ENCODE measurements at places on chromosomes 7 and 10. TPM values are rescaled to one million over a fixed set of nuclear protein-coding genes. Genes with fewer than 3 reads are reported as not detected.

CDK5 gene
- 47.9 TPM for total RNA-seq

GTF2I gene
- total RNA-seq: 168 TPM

HABP2 gene
- total RNA-seq: not detected

MNX1 gene
- not detected for total RNA-seq

PTPN20 gene
- not detected for total RNA-seq

ENTPD1 gene
- total RNA-seq: 0.95 TPM

RBM33 gene
- total RNA-seq: 50.5 TPM

ACSM6 gene
- not detected for total RNA-seq

ITGB8 gene
- total RNA-seq: 11.1 TPM

RADIL gene
- 0.22 TPM for total RNA-seq

TMEM176A gene
- 0.31 TPM for total RNA-seq

CYP2C19 gene
- total RNA-seq: not detected

GRID2IP gene
- total RNA-seq: 0.07 TPM

DNA sequence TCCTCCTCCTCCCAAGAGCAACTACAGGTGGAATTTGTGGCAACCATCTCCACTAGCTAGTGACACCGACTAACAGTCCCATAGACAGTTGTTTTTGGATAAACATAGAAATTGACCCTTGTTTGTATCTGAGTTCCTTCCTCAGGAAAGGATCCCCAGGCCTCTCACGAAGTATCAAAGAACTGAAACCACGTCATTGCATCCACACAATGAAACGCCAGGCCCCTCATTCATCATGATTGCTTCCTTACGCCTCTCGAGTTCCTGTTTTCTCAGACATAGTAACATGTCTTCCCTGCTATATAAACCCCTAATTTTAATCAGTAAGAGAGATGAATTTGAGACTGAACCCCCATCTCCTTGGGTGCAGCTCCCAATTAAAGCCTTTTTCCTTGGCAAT is 18.1 kb downstream of the SLC35G1 start:
- DNase-seq: no peak

GRCh38 chr10:77904100-77904840 is 22.3 kb downstream of the DLG5 start:
- no peak for DNase-seq

DNA sequence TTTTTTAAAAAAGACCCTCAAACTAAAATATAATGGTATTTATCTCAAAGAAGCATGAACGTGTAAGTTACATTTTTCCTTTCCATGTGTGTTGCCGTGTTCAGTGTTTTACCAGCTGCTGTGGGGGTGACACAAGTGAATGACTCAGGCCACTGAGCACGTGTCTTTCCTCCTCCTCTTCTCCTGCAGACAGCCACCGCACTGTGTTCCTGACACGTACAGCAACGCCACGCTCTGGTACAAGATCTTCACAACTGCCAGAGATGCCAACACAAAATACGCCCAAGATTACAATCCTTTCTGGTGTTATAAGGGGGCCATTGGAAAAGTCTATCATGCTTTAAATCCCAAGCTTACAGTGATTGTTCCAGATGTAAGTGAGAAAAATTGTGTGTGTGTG is 29.7 kb downstream of the TMEM248 start:
- peak; percentile 45 for DNase-seq

DNA sequence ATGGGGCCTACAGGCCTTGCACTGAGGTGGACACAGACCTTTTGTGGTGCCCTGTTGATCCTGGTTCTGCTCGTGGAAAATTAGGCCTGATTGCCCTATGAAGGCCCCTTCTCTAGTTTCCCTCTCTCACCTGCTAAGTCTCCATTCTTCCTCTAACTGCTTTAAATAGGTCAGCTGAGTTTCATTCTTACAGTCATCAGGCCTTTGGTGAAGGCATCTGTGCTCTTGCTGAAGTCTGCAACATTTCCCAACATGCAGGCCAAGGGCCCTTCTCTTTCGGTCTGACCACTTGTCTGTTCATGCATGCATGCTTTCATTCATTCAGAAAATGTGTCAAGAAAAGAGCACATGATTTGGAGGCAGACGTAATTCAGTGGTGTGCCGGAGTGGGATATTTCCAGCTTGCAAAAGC is 244.0 kb downstream of the BUB3 start:
- no peak for DNase-seq

DNA sequence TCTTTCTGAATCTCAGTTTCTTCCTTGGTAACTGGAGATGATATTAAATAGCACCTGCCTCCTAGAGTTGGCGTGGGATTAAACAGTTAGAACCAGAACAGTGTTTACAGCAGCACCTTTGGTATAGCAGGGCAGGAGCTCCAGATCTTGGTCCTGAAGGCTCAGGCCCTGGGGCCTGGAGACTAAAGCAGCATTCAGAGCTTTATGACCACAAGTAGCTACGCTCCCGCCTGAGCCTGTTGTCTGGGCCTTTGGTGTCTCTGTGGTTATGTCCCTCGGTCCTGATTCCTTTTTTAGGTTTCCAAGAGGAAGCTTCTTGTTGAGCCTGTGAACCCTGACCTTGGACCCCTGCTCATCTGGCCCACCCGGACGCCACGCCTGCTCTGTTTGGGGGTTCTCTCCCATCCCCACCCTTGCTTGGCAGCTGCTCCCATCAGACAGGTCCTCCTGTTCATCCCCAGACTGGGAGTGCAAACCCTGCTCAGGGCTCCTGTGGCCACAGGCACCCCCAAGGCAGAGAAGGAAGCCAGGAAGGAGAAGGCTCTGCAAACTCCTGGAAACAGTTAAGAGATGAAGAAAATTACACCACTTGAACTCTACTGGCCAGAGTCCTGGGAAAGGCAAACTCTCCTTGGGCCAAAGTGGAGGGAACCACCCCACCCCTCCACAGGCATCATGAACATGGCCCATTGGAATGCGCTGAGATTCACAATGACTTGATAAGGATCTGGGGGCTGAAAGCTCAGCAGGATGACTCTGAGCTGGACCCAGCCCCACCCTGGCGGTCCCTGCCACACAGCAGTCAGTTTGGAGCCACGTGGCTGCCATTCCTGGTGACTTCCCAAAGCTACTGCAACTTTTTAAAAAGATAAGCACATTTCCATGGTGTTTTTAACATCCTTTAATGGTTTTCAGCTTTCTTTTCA is 50.1 kb upstream of the TMEM72 start:
- DNase-seq: peak; percentile 98

GRCh38 chr7:36764929-36765328 is 40.6 kb upstream of the AOAH start:
- no peak for DNase-seq

GRCh38 chr10:34507217-34507616 is 307.9 kb downstream of the PARD3 start:
- no peak for DNase-seq

- DNase-seq: peak; percentile 91
Measured at GRCh38 chr10:70673043-70673928, 980 bp downstream of the ADAMTS14 start.

DNA sequence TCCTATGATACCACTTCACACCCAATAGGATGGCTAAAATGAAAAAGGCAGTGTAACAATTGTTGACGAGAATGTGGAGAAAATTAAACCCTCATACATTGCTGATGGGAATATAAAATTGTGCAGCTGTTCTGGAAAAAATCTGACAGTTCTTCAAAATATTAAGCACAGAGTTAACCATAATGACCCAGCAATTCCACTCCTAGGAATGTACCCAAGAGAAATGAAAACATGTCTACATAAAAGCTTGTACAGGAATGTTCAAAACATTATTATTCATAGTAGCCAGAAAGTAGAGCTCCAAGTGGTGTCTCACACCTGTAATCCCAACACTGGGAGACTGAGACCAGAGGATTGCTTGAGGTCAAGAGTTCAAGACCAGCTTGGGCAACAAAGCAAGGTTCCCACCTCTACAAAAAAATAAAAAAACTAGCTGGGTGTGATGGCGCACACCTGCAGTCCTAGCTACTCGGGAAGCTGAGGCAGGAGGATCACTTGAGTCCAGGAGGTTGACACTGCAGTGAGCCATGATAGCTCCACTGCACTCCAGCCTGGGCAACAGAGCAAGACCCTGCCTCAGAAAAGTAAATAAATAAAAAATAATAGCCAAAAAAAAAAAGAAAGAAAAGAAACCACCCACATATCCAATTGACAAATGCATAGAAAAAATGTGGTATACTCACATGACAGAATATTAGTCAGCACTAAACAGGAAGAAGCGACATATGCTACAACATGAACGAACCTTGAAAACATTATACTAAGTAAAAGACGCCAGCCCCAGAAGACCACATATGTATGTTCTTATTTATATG is 5.0 kb downstream of the RHEB start:
- DNase-seq: no peak

DNA sequence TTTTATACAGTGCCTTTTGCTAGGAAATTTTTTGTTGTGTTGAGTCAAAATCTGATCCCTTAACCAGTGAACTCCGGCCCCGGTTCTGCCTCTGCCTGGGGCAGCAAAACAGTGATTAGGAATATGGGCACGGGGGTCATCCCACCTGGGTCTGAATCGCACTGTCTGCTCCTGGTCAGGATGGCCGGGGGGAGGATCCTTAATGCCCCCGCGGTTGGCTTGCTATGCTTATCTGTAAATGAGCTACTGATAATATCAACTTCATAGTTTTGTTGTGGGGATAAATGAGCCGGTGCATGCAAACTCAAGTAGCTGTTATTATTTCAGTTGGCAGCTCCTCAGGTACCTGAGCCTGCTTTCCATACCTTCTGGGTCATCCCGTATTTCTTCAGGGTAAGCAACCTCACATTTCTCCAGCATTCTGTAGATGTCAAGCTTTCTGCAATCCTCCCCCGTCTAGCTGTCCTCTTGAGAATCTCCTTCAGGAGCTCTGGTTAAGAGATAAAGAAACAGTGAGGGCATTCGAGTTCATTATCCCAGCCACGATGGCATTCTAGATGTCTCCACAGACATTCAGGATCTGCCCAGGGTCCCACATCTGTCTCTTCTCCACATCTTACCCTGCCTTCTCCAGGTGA is 592.2 kb downstream of the SDK1 start:
- DNase-seq: no peak

DNA sequence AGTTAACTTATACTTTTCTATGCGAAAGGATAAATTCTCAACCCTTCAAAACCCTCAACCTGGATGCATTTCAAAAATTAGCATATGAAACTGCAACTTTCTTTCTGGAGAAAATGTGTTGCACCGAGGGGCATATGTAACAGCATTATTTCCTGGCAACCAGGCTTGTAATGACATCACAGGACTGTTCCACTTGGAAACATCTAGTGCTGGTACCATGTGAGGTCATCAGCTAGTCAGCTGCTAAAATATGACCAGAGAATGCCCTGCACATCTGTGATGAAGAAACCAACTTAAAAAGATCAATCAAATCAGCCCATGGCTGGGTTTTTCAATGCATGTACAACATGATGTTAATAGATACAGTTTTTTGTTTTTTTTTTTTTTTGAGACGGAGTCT is 40.0 kb downstream of the FGFR2 start:
- no peak for DNase-seq

DNA sequence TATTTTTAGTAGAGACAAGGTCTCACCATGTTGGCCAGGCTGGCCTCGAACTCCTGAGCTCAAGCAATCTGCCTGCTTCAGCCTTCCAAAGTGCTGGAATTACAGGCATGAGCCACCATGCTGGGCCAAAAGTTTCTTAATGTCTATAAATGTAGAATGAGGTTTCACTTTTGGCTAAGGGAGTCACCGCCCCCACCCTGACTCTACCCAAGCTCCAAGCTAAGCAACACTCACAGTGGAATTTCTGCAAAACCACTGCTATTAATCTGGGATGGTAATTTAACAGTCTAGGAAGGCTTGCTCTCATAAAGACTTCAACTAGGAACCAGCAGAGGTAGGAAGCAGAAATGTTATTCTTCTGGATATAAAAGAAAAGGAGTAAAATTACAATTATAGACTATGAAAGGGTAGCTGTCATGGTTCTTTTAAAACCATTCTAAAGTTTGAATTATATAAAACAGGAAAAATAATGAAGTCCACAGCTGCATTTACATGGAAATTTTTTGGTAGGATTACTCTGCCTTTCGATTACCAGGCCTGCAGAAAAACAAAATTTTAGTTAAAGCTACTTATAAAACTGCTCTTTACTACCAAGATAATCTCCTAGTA is 211.6 kb downstream of the SFMBT2 start:
- DNase-seq: peak; percentile 80

- DNase-seq: no peak
Measured at GRCh38 chr10:6919077-6919476, 339.0 kb upstream of the PRKCQ start.

- no peak for DNase-seq
Measured at GRCh38 chr10:86632009-86632800, 22.1 kb upstream of the OPN4 start.

GRCh38 chr7:29458933-29459332 is 104.7 kb upstream of the PRR15 start:
- DNase-seq: no peak

GRCh38 chr7:135209225-135209834 is 2.0 kb downstream of the WDR91 start:
- DNase-seq: no peak

GRCh38 chr7:19900118-19900517 is 126.7 kb upstream of the TMEM196 start:
- DNase-seq: no peak

DNA sequence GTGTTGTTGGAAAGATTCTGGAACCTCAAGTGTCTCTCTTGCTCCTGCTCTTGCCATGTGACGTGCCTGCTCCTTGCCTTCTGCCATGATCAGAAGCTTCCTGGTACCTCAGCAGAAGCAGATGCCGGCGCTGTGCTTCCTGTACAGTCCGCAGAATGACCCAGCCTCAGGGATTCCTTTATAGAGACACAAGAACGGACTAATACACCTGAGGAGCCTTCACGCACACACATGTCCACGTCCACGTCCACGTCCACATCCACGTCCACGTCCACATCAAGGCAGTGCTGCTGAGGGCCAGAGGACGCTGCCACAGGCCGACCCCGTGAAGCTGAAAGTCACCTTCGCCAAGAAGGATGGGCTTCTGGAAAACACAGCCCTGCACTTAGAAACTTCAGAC is 190.1 kb downstream of the MAD1L1 start:
- no peak for DNase-seq

DNA sequence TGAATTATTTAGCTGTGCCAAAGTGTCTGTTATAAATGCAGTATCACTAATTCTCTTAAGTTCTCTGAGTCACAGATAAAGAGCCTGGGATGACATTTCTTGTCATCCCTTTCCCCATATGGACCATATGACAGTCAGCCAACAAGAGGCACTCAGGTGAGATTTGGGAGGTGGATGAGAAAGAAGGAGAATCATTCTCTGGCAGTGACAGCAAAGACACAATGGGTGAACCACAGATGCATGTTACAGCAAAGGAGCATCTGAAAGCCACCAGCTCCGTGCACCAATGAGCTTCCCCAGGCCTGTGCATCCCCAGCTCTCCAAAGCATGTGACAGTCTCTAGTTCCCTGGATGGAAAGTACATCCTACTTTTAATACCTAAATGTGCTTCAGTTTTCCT is 10.8 kb downstream of the GIMAP6 start:
- no peak for DNase-seq

- DNase-seq: no peak
Measured at GRCh38 chr7:160958-161725, 31.2 kb upstream of the FAM20C start.

Measured in astrocyte (in vitro differentiated cells and primary cell).